Renal cortical epithelial cell (primary cell): ENCODE measurements at places on chromosomes 7 and 10. TPM values are rescaled to one million over a fixed set of nuclear protein-coding genes. Genes with fewer than 3 reads are reported as not detected.

- DNase-seq, result no peak
These were observed 210.7 kb upstream of the FRMD4A start for GRCh38 chr10:14541379-14541778.

GRCh38 chr7:69966766-69967591 lies 368.7 kb downstream of the AUTS2 start:
- peak; percentile 8 for DNase-seq

DNA sequence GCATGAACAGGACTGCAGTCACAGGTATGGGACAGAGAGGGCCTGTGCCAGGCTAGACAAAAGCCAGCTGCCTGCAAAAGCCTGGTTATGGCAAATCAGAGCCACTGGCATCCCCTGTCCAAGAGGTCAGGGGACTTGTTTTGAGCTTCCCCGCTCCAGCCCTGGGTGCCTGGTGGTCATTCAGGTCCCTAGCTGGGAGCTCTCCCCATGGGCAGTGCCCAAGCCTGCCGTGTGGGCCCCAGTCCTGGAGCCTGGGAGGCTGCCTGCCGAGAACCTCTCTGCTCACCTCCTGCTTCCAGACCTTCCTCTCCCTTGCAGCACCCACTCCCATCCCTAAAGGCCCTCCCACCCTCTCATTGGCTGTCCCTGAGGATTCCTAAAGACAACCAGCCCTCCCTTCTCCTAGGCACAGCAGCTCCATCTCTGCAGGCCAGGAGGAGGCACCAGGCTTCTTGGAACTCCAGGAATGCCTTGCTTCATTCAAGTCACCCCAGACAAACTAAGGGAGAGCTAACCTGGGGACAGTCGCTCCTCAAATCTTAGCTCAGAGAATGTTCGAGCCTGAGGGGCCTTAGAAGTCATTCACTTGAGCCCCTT lies 150.6 kb downstream of the C10orf105 start:
- DNase-seq, result no peak

DNA sequence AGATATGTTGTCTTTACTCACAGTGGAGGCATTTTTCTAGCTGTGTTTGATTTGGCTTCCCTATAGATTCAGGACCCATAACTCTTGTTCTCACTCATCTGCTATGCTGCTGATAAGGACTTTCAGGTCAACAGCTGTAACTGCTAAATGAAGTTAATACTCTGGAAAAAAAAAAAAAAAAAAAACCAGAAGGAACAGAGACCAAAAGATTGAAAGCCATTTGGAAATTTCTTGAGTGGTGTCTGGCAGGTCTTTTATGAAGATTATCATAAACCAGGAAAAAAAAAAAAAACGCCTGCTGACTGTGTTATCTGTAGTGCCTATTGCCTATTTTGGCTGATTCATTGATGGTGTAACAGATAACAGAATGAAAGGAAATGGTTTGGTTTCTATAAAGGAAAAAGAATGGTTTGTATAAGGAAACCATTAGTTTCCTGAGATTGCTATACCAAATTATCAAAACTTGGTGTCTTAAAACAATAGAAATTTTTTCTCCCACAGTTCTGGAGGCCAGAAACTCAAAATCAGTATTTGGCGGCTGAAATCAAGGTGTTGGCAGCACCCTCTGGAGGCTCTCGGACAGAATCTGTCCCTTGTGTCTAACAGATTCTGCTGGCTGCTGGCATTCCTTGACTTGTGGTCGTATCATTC lies 60.5 kb upstream of the BET1 start:
- DNase-seq, result no peak

- no peak for DNase-seq
These were observed 1.6 kb upstream of the CDK13 start for GRCh38 chr7:39948375-39948955.

DNA sequence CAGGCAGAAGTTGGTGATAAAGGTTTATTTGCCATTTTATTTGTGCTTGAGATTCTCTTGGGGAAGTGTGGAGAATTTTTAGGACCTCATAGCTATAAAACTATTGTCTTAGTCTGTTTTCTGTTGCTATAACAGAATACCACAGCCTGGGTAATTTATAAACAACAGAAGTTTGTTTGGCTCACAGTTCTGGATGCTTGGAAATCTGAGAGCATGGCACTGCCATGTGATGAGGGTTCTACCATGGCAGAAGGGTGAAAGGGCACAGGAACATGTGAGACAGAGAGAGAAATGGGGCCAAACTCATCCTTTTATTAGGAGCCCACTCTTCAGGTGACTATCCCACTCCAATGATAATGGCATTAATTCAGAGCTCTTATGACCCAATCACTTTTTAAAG lies 12.3 kb downstream of the SUN3 start:
- DNase-seq, result no peak

DNA sequence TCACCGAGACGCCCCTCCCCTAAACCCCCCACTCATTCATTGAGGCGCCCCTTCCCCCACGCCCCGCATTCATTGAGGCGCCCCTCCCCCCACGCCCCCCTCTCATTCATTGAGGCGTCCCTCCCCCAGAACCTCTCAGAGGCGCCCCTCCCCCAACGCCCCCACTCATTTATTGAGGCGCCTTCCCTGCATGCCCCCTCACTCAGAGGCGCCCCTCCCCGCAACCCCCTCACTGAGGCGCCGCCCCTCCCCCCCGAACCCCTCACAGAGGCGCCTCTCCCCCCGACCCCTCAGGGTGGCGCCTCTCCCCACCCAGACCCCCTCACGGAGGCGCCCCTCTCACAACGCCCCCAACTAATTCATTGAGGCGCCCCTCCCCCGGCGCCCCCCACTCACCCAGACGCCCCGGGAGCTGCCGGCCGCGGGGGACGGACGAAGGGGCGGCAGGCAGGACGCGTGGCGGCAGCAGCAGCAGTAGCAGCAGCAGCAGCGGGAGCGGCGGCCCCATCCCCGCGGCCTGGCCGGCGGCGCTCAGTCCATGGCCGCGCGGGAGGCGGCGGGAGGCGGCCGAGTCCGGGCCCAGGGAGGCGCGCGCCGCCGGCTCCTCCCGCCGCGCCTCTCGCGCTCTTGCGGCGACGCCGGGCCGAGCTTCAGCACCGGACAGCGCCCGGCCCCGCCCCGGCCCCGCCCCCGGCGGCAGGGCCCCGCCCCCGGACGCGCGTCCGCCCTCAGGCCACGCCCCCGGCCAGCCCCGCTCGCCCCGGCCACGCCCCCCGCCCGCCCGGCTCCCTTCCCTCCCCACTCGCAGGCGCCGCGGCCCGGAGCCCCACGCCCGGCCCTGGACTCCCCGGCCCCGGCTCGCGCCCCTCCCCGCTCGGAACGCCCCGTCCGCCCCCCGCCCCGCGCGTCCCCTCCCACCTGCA lies at the start of gene PTPRN2:
Gene PTPRN2 (minus strand): TSS at position 662 of the 923 bp plus-strand sequence.
- DNase-seq, result no peak

DNA sequence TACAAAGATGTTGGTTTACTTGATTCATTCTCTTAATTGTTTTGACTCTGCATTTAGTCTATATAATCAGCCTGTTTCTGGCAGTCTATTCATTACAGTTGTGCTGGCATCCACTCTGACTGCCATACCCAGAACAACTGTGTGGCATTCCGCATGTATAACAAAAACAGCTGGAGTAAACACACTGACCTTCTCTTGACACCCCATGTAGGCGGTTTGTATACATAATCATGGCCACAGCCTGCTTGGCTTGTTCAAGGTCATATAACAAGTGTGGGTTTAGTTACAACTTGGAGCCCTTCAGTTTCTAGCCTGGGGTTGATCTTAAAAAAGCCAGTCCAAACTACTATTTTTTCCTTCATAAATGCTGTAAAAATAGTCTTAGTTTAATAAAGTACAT lies 70.9 kb downstream of the MBL2 start:
- no peak for DNase-seq

DNA sequence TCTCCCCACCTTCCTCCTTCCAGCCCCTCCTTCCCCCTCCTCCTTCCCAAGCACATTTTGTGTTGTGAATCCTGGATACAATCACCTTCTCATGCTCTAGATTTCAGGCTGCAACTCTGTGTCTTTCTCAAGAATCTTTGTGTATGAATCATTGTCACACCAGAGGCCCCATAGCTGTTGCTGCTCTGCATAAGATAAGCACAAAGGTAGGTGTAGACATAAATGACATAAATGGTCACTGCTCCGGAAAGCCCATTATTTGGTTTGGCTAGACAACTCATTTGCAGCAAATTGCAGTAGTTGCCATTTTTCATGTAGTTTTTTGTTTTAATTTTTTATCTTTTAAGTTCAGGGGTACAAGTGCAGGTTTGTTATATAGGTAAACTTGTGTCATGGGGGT lies 216.3 kb upstream of the NRP1 start:
- peak; percentile 21 for DNase-seq

ZNF775 gene
- 4.7 and 5.0 TPM in 2 replicates for total RNA-seq
